Activated T-helper 9 cell treated with anti-CD3 and anti-CD28 coated beads, Interleukin-2, amount 50 U/mL, for 16 hours (primary cell): ENCODE measurements at places on chromosomes 1 and 21.

DNA sequence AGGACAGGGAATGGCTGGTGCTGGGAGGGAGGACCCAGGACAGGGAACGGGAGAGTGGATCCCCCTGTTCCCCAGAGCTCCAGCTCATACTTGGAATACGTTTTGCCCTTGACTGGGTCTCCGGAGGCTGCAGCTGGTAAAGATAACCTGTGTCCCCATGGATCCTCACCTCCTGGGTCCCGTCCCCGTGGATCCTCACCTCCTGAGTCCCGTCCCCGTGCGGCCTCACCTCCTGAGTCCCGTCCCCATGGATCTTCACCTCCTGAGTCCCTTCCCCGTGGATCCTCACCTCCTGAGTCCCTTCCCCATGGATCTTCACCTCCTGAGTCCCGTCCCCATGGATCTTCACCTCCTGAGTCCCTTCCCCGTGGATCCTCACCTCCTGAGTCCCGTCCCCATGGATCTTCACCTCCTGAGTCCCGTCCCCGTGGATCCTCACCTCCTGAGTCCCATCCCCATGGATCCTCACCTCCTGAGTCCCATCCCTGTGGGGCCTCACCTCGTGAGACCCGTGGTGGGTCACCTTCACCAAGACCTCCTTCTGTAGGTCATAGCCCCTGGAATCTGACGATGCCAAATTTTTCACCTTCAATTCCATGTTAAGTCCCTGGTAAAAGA is 61.4 kb downstream of the SCCPDH start:
- no peak for DNase-seq

GRCh38 chr1:232018231-232019025 is 391.8 kb downstream of the DISC1 start:
- DNase-seq = no peak

- DNase-seq = no peak
Measured at GRCh38 chr1:176638713-176639526, 175.9 kb downstream of the PAPPA2 start.

GRCh38 chr1:56877973-56878372 is 23.4 kb downstream of the C8A start:
- no peak for DNase-seq

DNA sequence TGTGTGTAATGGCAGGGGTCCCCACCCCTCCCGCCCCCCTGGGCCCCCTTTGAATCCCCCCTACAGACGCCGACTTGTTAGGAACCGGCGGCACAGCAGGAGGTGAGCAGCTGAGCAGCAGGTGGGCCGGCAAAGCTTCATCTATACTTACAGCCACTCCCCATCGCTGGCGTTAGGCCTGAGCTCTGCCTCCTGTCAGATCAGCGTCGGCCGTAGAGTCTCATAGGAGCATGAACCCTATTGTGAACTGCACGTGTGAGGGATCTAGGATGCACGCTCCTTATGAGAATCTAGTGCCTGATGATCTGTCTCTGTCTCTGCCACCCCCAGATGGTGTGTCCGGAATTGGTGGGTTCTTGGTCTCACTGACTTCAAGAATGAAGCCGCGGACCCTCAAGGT is 14.9 kb upstream of the VPS26C start:
- no peak for DNase-seq

- DNase-seq = no peak
Measured at GRCh38 chr1:92980732-92981647, 19.7 kb upstream of the DIPK1A start.

DNA sequence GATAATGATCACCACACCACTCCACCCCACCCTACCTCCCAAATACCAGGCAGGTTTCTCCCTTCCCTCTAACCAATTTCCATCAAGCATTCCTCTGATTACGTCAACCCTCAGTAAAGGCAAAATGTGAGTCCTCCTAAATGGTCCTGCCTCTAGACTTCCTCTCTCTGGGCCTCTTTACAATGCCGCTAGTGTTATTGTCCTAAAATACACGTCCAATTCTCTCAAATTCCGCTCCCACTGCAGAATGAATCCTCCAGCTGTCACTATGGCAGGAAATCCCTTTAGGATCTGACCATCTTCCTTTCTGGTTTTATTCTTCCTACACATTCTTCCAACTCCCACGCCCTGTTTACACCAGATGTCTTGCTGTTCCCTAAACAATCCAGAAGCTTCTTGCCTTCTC is 68.7 kb downstream of the DEGS1 start:
- no peak for DNase-seq

GRCh38 chr1:21262293-21263051 is 27.8 kb downstream of the ECE1 start:
- DNase-seq = no peak

GRCh38 chr1:159839116-159839849 is 12.6 kb downstream of the SLAMF8 start:
- DNase-seq = no peak

DNA sequence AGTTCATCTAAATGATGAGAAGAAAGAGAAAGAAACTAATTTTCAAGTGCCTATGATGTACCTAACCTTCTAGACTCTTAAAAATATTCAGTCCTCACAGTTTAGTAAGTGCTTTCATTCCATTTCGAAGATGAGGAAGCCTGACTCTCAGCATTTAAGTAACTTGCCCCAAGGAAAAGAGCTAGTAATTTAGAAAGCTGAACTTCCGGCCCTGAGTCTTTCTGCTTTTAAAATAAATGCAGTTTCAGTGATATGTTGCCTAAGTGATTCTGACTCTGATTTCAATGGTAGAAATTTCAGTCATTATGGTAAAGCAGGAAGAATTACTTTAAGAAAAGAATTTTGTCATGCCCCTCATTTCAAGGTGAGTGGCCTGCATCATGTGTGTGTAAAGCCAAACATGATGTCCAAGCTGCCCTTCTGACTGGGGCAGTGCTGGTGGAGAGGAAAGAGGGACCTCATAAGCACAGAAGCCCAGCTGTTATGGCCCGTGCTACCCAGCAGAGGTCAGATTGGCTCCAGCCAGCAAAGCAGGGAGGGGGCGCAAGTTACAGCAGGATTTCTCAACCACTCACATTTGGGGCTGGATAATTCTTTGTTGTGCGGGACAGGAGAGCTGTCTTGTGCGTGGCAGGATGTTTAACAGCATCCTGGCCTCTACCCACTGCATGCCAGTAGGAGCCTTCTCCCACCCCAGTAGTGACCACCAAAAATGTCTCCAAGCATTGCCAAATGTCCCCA is 10.7 kb downstream of the ATP1A4 start:
- DNase-seq = no peak

- no peak for DNase-seq
Measured at GRCh38 chr1:18849261-18849711, 10.2 kb downstream of the TAS1R2 start.

- DNase-seq = no peak
Measured at GRCh38 chr1:214485151-214485550, 66.3 kb downstream of the PTPN14 start.

GRCh38 chr1:220458936-220459335 is 69.0 kb upstream of the MARK1 start:
- no peak for DNase-seq

DNA sequence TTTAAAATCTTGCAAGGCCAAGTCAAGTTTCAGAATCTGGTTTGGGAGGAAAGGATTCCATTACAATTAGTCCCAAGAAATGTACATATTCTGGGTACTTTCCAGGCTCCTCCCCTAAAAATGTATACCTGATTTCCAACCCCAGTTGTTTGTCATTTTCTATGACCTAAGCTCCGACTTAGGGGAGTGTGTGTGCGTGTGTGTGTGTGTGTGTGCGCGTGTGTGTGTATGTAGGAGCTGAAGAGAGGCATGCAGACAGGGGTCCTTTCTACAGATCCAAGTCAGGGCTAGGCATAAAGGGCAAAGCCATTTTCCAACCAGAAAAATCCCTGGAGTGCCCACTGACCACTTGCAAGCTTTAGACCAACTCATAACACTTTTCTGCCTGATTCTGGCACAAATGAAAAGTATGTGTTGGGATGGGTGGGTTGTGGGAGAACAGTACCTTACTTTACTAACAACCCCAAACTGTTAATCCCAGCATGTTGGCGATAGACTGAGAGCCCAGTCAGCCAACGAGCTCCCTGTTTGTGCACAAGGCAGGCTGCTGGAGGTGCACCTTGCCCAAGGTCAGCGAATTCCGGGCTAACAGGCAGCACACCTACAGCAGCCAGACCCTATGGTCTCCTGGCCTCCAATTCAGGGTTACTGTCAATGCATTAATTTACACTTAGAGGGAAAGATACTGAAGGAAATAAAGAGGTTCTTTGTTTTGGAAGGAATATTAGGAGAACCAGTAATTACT is 1.7 kb downstream of the TRABD2B start:
- DNase-seq = no peak

- DNase-seq = no peak
Measured at GRCh38 chr1:154327466-154328317, 2.4 kb downstream of the ATP8B2 start.

- no peak for DNase-seq
Measured at GRCh38 chr1:29196863-29197589, 15.3 kb upstream of the SRSF4 start.
